Stimulated activated CD4-positive, alpha-beta T cell treated with anti-CD3 and anti-CD28 coated beads, Interleukin-1b, Interleukin-23, amount 100 ng/mL, for 1 hour (primary cell): ENCODE measurements at places on chromosomes 11 and 22.

- no peak for DNase-seq
These were observed at the start of gene KCNA4 for GRCh38 chr11:30016588-30017363. Gene KCNA4 (minus strand): TSS chr11:30017030. CDS start chr11:30012678, 4,352 bp downstream.

- no peak for DNase-seq
These were observed 31.8 kb upstream of the FBLN1 start for GRCh38 chr22:45470871-45471270.

GRCh38 chr11:22792497-22792896 lies 37.1 kb downstream of the SVIP start:
- no peak for DNase-seq

GRCh38 chr11:2584812-2585565 lies 114.8 kb downstream of the KCNQ1OT1 start:
- no peak for DNase-seq

- peak; percentile 77 for DNase-seq
These were observed at the start of gene CCDC134 for GRCh38 chr22:41800348-41801146. Gene CCDC134 (plus strand): TSS chr22:41800679. CDS start chr22:41808891, 8,212 bp downstream.
